ENCODE measurements at places on chromosomes 4 and X. TPM values are rescaled to one million over a fixed set of nuclear protein-coding genes. Genes with fewer than 3 reads are reported as not detected.

SSX4B gene
- total RNA-seq, result not detected

CSAG1 gene
- total RNA-seq, result not detected

NALF2 gene
- total RNA-seq, result not detected

TSPAN6 gene
- total RNA-seq, result 18.8 TPM

SLITRK2 gene
- total RNA-seq, result not detected

F8 gene
- total RNA-seq, result 1.3 TPM

GRCh38 chr4:101337688-101338087, 9.6 kb downstream of the PPP3CA start:
- no peaks in the 10 kb centered on the region for H3K27me3 ChIP-seq
- peaks cover 57% of the 10 kb centered on the region for H3K4me1 ChIP-seq
- peaks cover 4% of the 10 kb centered on the region for H3K36me3 ChIP-seq
- peak; percentile 73 for DNase-seq

- H3K4me1 ChIP-seq, result peaks cover 6% of the 10 kb centered on the region
- peaks cover 2% of the 10 kb centered on the region for H3K27me3 ChIP-seq
- no peak for DNase-seq
- H3K27ac ChIP-seq, result no peak overlapping the region
Observed at GRCh38 chrX:108167211-108167872, 75.8 kb downstream of the ATG4A start.

DNA sequence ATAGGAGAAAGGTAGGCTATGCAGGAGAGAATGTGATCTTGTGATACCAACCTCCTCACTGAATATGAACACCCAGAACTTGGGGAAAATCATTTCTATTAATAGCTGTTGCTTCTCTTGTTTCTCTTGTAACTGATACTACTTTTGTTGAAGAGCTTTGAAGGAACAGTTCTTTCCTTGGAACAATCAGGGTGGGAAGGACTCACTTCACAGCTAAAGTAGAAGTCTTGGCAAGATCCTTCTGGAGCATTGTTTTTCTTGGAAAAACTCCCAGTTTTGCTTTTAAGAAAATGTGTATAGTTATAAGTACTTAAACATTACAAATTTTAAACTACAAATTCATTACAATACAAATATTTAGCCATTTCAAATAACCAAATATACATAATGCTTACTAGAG, 19.1 kb upstream of the XK start:
- no peak overlapping the region for H3K27ac ChIP-seq
- no peaks in the 10 kb centered on the region for H3K27me3 ChIP-seq
- H3K4me1 ChIP-seq, result no peaks in the 10 kb centered on the region
- H3K36me3 ChIP-seq, result no peaks in the 10 kb centered on the region

DNA sequence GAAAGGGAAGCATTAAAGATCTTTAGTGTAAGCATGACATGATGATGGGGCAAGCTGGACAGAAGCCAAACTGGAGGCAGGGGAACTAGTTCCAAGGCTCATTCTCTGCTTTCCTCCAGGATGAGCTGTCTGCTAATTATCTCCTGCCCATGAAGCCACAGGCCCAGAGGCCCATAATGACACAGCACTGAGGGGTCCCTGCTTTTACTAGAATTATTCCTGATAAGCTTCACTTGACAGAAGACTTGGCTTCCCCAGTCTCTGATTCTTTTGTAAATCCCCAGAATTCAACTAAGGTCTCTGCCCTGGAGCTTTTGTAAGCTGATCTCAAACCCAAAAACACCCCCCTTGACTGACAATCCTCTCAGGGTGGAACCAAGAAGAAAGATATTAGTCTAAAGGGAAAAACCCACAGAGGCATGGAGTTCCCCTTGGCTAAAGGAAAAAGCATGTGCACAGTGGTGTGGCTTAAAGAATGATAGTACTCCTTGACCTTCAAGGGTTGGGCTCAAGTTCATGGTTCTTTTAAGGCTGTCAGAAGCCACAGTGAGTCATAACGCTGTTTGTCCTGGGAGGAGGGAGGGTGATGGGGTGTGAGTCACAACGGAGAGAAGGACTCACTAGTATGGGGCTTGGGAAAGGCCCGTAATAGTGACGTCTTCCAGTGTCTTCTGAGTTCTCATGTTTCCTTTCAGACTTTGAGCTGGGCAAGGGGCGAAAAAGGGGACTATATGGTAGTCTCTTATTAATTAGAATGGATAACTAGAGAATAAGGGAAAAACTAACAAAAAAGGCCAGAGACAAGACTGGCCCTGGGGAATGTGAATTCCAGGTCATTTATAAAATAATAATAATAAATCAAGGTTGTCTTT, 146.0 kb upstream of the CPEB2 start:
- peak overlapping the region; percentile 93 for H3K27ac ChIP-seq
- peak overlapping the region; percentile 55 for H3K4me3 ChIP-seq
- no peaks in the 10 kb centered on the region for H3K27me3 ChIP-seq

GRCh38 chrX:154549766-154550165, 2.3 kb downstream of the IKBKG start:
- peak overlapping the region; percentile 74 for H3K4me3 ChIP-seq
- no peaks in the 10 kb centered on the region for H3K27me3 ChIP-seq
- no peak for DNase-seq
- peak overlapping the region; percentile 81 for H3K27ac ChIP-seq

GRCh38 chrX:132216806-132217202, 2.4 kb downstream of the RAP2C start:
- peak; percentile 13 for DNase-seq
- H3K27me3 ChIP-seq, result no peaks in the 10 kb centered on the region
- H3K4me1 ChIP-seq, result peaks cover 26% of the 10 kb centered on the region
- peaks cover 6% of the 10 kb centered on the region for H3K36me3 ChIP-seq
- peak overlapping the region; percentile 94 for H3K4me3 ChIP-seq

- DNase-seq, result no peak
- H3K27ac ChIP-seq, result no peak overlapping the region
- no peak overlapping the region for H3K4me3 ChIP-seq
- peaks cover 2% of the 10 kb centered on the region for H3K27me3 ChIP-seq
Observed at GRCh38 chr4:83569987-83570386, 34.1 kb downstream of the GPAT3 start.

DNA sequence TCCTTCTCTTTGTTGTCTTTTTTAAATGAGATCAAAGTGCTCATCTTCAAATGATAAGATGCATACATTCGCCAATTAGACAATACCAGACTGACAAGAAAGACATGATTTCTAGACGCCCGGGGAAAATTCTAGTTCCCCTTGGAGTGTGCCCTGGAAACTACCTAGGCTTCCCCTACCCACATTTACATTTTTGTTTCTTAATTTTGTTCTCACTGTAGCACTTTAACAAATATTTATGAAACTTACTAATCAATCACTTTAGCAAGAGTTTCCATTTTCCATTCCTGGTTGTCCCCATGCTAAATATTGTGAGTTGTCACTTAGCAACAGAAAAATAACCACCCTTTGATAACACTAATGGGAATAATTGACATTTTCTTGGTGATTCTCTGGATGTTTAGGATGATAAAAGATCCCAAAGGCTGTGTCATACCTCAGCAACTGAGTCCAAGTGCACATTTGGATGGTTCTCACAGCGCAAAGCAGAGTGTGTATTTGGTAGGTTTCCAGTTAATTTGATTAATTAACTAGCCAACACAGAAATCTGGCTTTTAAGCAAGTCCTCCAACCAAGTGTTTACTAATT, 69.6 kb downstream of the FGFBP1 start:
- no peak overlapping the region for H3K4me3 ChIP-seq
- H3K36me3 ChIP-seq, result no peaks in the 10 kb centered on the region
- DNase-seq, result no peak
- H3K27ac ChIP-seq, result no peak overlapping the region

GRCh38 chrX:47507153-47507867, 24.3 kb upstream of the ZNF41 start:
- H3K27me3 ChIP-seq, result no peaks in the 10 kb centered on the region
- DNase-seq, result no peak
- H3K27ac ChIP-seq, result no peak overlapping the region
- H3K4me1 ChIP-seq, result peaks cover 11% of the 10 kb centered on the region
- H3K36me3 ChIP-seq, result no peaks in the 10 kb centered on the region

- DNase-seq, result no peak
- H3K4me3 ChIP-seq, result no peak overlapping the region
- H3K27ac ChIP-seq, result no peak overlapping the region
- no peaks in the 10 kb centered on the region for H3K4me1 ChIP-seq
- no peaks in the 10 kb centered on the region for H3K27me3 ChIP-seq
Observed at GRCh38 chr4:124593494-124593893, 119.0 kb downstream of the ANKRD50 start.

DNA sequence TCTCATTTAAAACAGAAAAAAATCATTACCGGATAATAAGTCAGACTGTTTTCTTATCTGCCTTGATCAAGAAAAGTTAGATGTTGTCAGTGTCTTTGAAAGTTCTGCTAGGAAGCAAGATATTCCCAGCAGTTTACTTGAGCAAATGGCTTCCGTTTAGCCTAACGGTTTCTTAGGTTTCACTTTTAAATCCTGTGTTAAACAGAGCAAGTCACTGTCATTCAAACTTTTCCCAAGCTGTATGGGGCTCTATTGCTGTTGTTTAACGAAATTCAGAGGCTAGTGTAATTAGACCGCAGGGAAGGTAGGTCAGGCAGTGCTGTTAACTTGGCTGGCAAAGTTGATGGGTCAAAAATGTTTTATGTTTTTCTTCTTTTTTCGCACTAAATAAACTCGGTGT, 80.3 kb upstream of the NEIL3 start:
- peaks cover 13% of the 10 kb centered on the region for H3K4me1 ChIP-seq
- H3K36me3 ChIP-seq, result no peaks in the 10 kb centered on the region
- H3K27ac ChIP-seq, result peak overlapping the region; percentile 61
- peak overlapping the region; percentile 83 for H3K4me3 ChIP-seq
- H3K27me3 ChIP-seq, result no peaks in the 10 kb centered on the region

DNA sequence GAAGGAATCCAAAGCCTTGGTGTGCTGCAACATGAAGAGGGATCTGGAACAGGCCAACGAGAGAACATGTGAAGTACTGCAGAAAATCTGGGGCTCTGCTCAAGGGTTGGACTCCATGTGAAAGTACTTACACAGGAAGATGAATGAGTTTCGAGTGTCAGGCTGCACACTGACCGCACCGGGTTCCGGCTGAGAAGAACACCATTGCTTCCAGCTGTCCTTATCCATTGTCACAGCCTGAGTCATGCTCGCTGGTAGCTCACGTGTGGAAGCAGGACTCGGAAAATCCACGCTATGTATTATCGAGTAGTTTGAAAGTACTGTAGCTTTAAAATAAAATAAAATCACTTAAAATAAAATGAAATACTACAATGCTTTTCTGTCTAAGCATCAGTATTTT, 50.4 kb upstream of the TBL1X start:
- peaks cover 4% of the 10 kb centered on the region for H3K27me3 ChIP-seq
- no peak for DNase-seq
- H3K27ac ChIP-seq, result no peak overlapping the region

DNA sequence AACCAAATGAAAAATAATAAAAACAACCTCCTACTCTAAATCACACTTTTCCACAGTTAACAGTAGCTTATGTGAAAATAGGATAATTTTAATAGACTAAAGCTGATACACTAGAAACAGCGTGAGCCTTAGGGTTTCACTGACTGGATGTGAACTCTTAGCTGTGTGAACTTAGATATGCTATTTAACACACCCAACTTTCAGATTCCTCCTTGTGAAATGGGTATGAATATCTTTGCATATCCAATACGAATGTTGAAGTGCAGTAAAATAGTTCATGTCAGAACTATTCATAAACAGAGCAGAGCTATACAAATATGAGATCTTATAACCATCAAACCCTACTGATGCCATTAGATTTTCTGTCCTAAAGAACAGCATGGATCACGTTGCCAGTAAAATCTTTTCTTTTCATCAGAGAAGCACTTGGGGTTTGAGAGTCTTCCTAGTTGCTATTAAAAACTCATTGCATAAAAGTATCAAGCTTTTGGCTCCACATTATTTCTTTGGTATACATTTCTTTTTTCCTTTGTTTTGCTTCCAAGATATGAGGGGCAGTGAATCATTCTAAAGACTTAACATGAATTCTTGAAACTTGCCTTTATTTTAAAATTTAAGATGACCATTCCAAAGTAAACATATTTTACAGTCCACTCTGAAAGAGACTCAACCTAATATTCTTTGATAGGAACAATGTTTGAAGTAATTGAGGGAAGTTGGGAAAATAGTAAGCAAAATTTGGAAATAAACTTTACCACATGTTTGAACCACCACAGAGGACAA, 102.4 kb downstream of the CPE start:
- no peak overlapping the region for H3K27ac ChIP-seq
- H3K4me3 ChIP-seq, result no peak overlapping the region
- DNase-seq, result no peak
- H3K4me1 ChIP-seq, result no peaks in the 10 kb centered on the region
- H3K36me3 ChIP-seq, result no peaks in the 10 kb centered on the region

- DNase-seq, result no peak
- H3K27ac ChIP-seq, result no peak overlapping the region
- no peak overlapping the region for H3K4me3 ChIP-seq
- no peaks in the 10 kb centered on the region for H3K27me3 ChIP-seq
- peaks cover 10% of the 10 kb centered on the region for H3K4me1 ChIP-seq
Observed at GRCh38 chrX:70033348-70034051, 16.2 kb downstream of the AWAT2 start.

GRCh38 chr4:168304744-168305459, 13.7 kb downstream of the DDX60 start:
- no peaks in the 10 kb centered on the region for H3K27me3 ChIP-seq
- DNase-seq, result peak; percentile 98
- no peak overlapping the region for H3K4me3 ChIP-seq
- H3K36me3 ChIP-seq, result peaks cover 5% of the 10 kb centered on the region

- peak overlapping the region; percentile 68 for H3K27ac ChIP-seq
- H3K36me3 ChIP-seq, result no peaks in the 10 kb centered on the region
- H3K4me3 ChIP-seq, result peak overlapping the region; percentile 42
- H3K27me3 ChIP-seq, result no peaks in the 10 kb centered on the region
- H3K4me1 ChIP-seq, result peaks cover 79% of the 10 kb centered on the region
Observed at GRCh38 chr4:124203613-124204238, 508.8 kb downstream of the ANKRD50 start.
